ENCODE measurements at places on chromosomes 6 and 20.

- DNase-seq: no peak
Observed at GRCh38 chr20:20206788-20207187, 154.5 kb downstream of the CFAP61 start.

DNA sequence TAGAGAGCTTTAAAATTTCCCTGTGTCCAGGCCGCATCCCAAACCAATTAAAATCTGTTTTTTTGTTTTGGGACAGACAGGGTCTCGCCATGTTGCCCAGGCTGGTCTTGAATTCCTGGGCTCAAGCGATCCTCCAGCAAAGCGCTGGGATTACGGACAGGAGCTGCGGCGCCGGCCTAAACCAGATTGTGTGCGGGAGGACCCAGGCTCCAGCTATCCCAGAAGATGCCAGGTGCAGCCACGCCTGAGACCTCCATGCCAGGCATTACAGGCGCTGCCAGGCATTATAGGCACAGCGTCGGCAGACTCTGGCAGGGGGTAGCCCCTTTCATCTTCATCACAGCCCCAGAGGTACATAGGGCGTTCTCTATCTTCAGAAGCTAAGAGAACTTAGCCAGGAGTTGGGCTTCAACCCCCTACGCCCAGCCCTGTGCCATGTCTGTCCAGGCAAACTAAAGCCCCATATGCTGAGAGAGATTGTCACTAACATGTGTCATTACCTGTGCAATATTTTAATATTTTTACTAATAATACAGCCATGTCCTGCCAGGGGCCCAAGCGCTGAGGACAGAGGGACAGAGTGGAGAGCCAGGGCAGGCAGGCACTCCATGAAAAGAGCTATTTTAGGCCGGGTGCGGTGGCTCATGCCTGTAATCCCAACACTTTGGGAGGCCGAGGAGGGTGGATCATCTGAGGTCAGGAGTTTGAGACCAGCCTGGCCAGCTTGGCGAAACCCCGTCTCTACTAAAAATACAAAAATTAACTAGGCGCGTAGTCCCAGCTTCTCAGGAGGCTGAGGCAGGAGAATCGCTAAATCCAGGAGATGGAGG lies 9.8 kb upstream of the GRM4 start:
- DNase-seq: no peak

DNA sequence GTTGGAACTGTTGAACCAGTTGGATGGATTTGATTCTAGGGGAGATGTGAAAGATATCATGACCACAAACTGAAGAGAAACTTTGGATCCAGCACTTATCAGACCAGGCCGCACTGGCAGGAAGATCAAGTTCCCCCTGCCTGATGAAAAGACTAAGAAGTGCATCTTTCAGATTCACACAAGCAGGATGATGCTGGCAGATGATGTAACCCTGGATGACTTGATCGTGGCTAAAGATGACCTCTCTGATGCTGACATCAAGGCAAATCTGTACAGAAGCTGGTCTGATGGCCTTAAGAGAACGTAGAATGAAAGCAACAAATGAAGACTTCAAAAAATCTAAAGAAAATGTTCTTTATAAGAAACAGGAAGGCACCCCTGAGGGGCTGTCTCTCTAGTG lies 72.8 kb upstream of the CDYL start:
- DNase-seq: no peak

DNA sequence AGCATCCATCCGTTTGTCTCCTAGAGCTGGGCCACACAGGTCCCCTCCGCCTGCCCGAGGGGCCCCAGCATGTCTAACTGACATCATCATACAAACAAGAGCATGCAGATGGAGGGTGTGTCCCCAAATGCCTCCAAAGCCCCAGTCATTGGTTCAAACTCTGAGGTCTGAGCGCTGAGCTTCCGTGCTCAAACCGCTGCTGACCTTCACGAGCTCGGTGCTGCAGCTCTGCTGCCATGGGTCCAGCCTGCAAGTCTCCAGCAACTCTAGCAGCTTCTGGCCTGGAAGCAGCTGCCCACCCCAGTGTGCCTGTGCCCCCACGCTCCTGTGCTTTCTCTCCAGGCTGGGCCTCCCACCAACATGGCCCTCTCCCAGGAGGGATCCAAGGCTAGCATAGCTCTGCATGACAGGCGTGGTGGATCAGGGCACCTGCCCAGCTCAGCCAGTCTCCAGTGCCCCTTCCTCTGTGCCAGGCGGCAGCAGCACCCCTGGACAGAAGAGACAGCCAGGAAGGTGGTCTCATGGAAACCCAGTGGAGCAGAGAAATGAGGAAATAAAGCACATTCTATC lies 131.6 kb upstream of the PMEPA1 start:
- no peak for DNase-seq

DNA sequence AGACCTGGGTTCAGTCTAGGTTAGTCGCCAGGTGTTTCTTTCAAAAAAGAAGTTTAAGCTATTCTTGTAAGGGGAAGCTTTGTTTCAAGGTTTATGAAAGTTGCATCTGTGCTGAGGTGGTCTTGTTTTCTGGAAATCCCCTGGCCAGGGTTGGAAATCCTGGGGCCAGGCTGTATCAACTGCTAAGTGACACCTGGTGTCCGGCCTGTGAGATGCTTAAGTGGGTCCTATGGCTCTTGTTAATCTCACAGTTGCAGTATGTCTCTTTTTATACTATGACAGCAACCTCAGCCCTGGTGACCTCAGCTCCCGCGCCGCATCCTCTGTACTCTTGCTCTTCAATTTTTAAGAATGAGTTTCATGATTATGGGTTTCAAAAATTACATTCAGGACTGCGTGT lies 72.0 kb downstream of the CHMP4B start:
- DNase-seq: no peak

DNA sequence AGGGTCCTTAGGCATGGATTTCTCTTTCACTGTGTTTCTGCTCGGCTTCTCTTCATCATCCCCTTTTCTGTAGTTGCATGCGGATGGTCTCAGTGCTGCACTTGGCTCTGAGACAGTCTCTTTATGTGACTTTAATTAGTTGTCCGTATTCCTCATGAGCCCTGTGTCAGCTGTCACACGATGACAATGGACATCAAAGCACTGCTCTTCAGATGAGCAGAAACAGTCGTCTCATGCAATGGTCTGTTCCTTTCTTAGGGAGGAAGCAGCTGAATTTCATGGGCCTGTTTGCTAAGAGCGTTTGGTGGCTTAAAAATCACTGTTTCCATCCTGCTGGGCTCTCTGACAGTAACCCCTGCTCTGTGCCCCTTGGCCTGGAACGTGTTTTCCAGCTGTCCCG lies 64.9 kb downstream of the SYTL3 start:
- DNase-seq: no peak

DNA sequence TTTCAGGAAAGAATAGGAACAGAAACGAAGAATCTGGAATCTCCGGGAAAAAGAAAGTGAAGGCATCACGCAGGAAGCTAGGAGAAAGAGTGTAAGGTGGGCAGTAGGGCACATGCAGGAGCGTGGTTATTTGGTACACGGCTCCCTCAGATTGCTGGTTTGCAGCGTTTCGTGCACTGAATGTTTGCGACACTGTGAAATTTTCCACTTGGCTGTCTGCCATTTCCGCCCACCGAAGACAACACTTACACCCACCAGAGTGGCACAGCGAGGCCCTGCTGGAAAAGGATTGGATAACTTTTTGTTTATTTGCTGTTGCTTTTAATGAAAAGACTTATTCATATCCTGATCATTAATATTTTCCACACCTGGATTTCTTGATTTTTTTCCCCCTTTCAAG lies 248.3 kb downstream of the GMPR start:
- no peak for DNase-seq

GRCh38 chr20:62064770-62065673 lies 659 bp downstream of the TAF4 start:
- DNase-seq: no peak

- no peak for DNase-seq
Observed at GRCh38 chr20:64045346-64046011, 4.0 kb downstream of the SOX18 start.

- no peak for DNase-seq
Observed at GRCh38 chr6:152099446-152100182, 292.1 kb downstream of the ESR1 start.

DNA sequence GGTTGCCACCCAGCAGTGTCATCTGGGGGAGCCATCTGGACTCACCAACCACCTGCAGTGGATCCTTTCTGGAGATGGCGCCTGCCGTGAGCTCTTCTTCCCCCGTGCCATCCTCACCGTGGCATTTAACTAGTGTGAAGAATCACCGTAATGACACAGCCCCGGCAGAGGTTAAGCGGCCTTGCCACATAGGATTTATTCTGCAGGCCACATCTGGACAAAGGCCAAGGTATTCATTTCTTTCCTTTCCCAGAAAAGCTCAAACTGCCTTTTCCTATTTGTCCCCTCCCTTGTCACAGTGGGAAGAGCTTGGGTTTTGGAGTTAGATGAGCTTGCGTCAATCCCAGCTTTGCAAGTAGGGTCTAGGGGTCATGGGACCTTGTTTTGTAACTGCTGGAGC lies 88.4 kb downstream of the PXDC1 start:
- no peak for DNase-seq

GRCh38 chr20:32019156-32019510 lies 8.9 kb downstream of the CCM2L start:
- DNase-seq: no peak

DNA sequence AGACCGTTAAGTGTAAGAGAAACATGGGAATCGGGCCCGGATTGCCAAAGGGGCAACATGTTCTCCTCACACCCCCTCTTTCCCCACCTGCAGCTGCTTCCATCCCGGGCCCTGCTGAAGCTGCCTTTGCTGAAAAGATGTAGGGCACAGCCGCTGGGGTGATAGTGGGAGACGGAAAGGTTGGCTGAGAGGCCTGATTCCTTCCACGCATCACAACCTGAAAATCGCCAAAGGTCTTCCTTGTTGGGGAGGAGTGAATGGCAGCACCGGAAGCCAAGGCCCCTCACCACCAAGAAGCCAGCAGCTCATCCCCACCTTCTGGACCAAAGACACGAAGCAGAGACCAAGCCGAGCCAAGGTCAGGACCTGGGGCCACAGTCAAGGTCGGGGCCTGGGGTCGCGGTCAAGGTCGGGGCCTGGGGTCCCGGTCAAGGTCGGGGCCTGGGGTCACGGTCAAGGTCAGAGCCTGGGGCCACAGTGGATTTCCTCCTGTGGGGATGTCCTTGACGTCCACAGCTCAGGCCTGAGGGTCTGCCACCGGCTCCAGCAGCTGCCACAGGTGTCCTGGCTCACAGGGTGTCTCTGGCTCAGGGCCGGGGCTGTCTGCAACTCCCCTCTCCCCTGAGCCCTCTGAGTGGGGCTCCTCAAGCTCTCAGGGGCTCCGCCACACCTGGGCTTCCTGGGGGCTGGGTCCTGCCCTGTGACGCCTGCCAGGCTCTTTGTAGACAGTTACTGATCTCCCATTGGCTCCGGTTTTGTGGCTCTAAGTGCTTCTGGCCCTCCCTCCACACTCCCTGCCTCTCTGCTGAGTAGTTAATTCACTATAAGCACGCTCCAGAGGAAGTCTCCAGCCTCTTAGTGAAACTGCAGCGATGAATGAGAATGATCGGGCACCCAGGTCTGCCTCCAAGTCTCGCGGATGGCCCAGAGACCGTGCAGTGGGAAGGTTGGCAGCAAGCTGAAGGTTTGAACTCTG lies 5.5 kb upstream of the CHRNA4 start:
- no peak for DNase-seq

DNA sequence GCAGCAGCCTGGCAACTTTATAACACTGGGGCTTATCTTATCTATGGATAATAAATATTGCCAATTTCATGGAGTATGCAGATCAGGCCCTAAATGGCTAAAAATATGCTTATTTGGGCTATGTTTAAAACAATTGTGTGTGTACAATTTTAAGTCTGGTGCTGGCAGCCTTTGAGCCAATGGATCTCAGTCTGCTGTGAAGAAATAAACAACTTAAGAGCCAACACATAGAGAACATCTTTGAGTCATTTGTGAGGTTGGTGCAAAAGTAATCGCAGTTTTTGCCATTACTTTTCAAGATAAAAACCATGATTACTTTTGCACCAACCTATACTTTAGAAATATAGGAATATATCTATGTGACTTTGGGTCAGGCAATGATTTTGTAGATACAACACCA lies 129.1 kb upstream of the CARMIL1 start:
- DNase-seq: no peak

GRCh38 chr6:151408858-151409257 lies 17.5 kb upstream of the ZBTB2 start:
- no peak for DNase-seq

GRCh38 chr20:60869625-60870024 lies 382.4 kb upstream of the CDH4 start:
- DNase-seq: no peak

- DNase-seq: no peak
Observed at GRCh38 chr20:16030253-16030652, 543.0 kb downstream of the KIF16B start.

GRCh38 chr6:140847262-140847645 lies 1285.5 kb upstream of the GJE1 start:
- no peak for DNase-seq

- DNase-seq: no peak
Observed at GRCh38 chr6:110935171-110935570, 23.3 kb upstream of the GTF3C6 start.

DNA sequence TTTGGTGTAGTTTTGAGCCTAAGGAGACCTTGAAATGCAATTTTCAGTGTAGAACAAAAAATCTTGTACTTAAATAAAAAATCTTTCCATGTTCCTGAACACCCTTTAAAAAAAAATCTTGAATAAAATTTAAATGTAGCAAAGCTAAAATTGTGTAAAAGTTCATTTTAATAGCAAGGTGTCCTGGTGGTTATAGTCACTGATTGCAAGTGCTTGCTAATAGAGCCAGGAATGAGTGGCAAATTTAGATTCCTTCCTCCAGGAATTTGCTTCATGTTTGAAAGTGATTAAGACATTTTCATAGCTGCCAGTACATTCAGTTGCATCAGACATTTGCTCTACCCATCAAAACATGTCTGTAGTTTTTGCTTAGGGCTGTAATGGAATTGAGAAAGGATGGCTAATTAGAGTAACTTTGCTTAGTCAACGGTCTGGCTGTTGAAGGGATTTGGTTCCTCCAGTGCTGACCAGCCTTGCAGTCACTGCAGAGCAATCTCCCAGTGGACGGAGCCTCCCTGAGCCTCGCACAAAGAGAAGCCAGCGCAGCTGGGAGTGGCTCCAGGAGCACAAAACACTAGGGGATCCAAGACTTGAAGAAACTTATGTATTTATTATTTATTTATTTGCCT lies 36.5 kb downstream of the AKAP12 start:
- DNase-seq: no peak

DNA sequence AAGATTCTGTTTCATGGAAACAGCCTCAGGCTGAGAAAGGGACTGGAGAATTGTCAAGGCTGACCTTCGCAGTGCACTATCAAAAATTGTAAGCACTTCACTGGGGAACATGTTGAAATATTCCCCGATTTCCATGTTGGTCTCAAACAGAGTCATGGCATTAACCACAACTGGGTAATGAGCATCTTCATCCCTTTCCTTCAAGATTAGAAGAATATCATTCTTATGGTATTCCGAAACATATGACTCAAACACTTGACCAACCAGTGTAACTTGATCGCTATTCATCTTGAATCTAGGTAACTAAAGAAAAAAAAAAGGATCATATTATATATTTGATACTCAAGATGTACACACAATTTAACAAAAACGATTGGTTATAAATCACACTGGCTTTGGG lies 3.5 kb downstream of the MCM9 start:
- no peak for DNase-seq

- no peak for DNase-seq
Observed at GRCh38 chr6:150456466-150456865, 87.7 kb downstream of the IYD start.

- no peak for DNase-seq
Observed at GRCh38 chr6:160767647-160768019, 65.6 kb downstream of the PLG start.

Data from left renal cortex interstitium (tissue), 4 donors.